Heart left ventricle (tissue), 16 donors: ENCODE measurements at places on chromosomes 4 and X. TPM values are rescaled to one million over a fixed set of nuclear protein-coding genes. Genes with fewer than 3 reads are reported as not detected.

Gene HTN1
- polyA plus RNA-seq: not detected

DNA sequence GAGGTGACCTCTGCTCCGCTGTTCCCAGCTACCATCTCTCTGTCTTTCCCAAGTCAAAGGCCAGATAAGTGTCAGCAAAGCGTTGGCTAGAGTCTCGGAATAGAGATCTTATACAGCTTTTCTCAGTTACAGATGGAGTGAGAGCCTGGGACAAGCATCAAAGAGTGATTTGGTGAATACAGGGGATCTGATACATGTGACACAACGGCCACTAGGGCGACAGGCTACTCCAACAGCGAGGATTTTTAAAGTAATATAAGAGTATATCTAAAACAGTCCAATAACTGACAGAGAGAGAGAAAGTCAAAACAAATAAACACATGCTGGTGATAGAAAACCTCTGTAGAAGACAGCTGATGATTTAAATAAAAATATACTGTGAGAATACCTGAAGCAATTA lies 433.1 kb upstream of the SMIM31 start:
- H3K27ac ChIP-seq: no peak overlapping the region
- H3K4me1 ChIP-seq: no peaks in the 10 kb centered on the region
- no peaks in the 10 kb centered on the region for H3K27me3 ChIP-seq
- H3K36me3 ChIP-seq: no peaks in the 10 kb centered on the region
- H3K4me3 ChIP-seq: no peak overlapping the region

DNA sequence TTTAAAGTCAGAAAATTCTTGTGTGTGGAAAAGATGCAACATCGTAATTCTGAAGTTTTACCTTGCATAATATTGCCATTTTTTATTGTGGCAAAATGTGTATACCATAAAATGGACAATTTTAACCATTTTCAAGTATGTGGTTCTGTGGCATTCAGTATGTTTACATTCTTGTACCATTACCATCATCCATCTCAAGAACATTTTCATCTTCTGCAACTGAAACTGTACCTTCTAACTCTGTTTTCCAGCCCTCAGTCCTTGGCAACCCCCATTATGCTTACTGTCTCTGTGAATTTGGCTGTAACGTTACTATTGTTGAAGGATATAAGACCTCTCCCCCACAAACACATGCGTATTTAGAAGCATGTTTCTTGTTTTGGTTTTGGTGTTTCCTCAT lies 123.2 kb downstream of the BMPR1B start:
- H3K27me3 ChIP-seq: no peaks in the 10 kb centered on the region
- no peaks in the 10 kb centered on the region for H3K36me3 ChIP-seq
- no peak for DNase-seq
- H3K27ac ChIP-seq: no peak overlapping the region

DNA sequence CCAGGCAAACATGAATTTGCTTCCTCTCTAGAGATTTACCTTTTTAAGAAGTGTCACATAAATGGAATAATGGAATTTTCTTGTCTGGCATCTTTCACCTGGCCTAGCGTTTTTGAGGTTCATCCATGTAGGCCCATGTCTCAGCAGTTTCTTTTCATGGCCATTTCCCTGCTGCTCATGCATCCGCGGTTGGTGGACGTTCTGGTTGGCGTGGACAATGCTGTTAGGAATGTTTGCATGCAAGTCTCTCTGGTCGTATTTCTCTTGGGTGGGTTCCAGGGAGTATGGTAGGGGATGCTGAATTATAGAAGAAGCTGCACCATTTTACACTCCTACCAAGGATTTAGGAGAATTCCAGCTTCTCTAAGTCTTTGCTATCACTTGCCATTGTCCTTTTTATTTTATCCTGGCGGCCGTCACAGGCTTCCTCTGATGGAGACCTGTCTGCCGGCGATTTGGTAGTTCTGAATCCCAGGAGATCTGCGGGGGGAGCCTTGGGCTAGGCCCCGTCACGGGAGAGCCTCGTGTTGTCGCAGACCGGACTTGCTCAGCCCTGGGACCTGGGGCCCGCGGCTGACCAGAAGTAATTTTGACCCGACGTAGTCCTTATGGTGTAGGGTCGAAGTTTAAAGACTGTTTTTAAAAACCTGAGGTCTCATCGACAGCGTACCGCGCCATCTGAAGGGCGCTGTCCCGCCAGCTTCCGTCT lies 56.9 kb upstream of the TADA2B start:
- H3K27me3 ChIP-seq: no peaks in the 10 kb centered on the region
- peak overlapping the region; percentile 96 for H3K27ac ChIP-seq
- peaks cover 56% of the 10 kb centered on the region for H3K4me1 ChIP-seq
- H3K36me3 ChIP-seq: no peaks in the 10 kb centered on the region

DNA sequence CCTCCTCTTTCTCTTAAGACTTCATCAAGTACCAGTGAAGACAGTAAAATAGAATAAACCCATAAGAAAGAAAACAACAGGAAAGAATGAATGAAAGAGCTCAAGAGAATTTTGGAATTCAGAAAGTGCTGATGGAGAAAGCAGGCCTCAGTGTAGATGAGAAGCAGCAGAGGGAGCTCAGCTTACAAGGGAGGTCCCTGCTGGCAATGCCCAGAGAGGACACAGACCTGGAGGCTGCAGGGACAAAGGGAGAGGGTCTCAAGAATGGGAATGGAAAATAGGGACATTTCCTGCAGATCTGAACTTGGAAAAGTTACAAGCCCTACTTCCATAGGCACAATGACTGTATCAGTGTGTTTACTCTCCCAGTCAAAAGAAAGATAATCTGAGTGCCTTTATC lies 64.5 kb upstream of the MAGEA10 start:
- no peaks in the 10 kb centered on the region for H3K36me3 ChIP-seq
- H3K27ac ChIP-seq: no peak overlapping the region
- DNase-seq: no peak
- no peak overlapping the region for H3K4me3 ChIP-seq
- H3K27me3 ChIP-seq: no peaks in the 10 kb centered on the region
- H3K4me1 ChIP-seq: no peaks in the 10 kb centered on the region

GRCh38 chrX:44174061-44174460 lies 169.4 kb downstream of the EFHC2 start:
- DNase-seq: no peak
- H3K4me1 ChIP-seq: no peaks in the 10 kb centered on the region
- H3K4me3 ChIP-seq: no peak overlapping the region
- H3K36me3 ChIP-seq: no peaks in the 10 kb centered on the region
- no peaks in the 10 kb centered on the region for H3K27me3 ChIP-seq
- no peak overlapping the region for H3K27ac ChIP-seq

DNA sequence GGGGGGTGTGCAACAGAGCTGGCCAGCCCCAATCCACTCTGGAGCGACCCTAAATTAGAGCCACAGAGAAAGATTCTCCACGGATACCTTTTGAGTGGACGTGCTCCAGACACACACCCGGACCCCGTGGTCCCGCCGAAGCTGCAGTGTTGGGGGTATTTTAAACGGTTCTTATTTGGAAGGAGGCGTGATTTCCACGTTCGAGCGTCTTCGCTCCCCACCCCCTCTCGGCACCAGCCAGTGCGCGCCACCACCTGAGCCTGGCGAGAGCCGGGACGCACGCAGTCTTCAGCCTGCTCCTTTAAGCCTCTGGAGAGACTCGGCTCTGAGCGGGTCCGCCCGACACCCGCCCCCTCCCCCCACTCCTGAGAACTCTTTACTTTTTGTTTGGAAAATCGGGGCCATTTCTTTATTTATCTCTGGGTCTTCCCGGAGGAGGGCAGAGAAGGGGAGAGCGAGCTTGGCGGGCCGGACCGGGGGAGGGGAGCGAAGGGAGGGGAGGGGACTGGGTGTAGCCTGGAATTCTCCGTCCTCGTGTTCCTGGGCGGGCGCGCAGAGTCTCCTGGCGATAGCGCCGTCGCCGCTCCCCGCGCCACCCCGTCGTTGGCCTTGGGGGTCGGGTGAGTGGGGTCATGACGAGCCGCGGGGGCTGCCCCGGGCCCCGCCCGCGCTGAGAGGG lies 668 bp upstream of the PTCHD1 start:
- H3K27ac ChIP-seq: no peak overlapping the region
- peak overlapping the region; percentile 12 for H3K4me3 ChIP-seq
- H3K4me1 ChIP-seq: no peaks in the 10 kb centered on the region
- H3K27me3 ChIP-seq: peaks cover 25% of the 10 kb centered on the region
- no peaks in the 10 kb centered on the region for H3K36me3 ChIP-seq

DNA sequence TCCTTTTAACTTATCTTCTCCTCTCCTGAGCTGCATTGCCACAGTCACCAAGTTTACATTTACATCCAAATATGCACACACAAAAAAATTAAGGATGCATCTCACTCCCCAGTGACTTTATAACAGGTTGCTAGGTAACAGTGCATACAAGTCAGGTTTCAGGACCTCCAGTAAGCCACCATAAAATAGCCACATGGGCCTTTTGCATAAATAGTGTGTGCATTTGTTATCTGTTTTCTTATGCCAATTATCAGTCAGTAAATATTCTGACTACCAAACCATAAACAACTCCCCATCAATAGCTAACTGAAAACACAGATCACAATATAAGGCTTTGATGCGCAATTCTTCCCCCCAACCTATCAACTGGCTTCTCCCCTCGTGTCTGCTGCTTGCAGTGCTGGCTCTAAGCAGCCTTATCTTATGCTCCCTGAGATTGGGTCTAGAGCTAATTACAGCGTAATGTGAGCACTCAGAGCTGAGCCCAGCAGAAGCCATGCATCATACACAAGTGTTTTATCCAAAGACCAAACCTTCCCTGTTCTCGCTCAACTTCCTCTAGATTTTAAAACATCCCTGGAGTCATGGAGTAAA lies 55.4 kb downstream of the ZNF827 start:
- no peak overlapping the region for H3K27ac ChIP-seq
- DNase-seq: no peak
- no peaks in the 10 kb centered on the region for H3K27me3 ChIP-seq
- no peak overlapping the region for H3K4me3 ChIP-seq
- H3K36me3 ChIP-seq: no peaks in the 10 kb centered on the region
- H3K4me1 ChIP-seq: peaks cover 65% of the 10 kb centered on the region

GRCh38 chrX:55490121-55490520 lies 473 bp upstream of the USP51 start:
- no peaks in the 10 kb centered on the region for H3K36me3 ChIP-seq
- no peak for DNase-seq
- no peaks in the 10 kb centered on the region for H3K27me3 ChIP-seq
- H3K4me3 ChIP-seq: peak overlapping the region; percentile 62
- H3K4me1 ChIP-seq: peaks cover 7% of the 10 kb centered on the region

DNA sequence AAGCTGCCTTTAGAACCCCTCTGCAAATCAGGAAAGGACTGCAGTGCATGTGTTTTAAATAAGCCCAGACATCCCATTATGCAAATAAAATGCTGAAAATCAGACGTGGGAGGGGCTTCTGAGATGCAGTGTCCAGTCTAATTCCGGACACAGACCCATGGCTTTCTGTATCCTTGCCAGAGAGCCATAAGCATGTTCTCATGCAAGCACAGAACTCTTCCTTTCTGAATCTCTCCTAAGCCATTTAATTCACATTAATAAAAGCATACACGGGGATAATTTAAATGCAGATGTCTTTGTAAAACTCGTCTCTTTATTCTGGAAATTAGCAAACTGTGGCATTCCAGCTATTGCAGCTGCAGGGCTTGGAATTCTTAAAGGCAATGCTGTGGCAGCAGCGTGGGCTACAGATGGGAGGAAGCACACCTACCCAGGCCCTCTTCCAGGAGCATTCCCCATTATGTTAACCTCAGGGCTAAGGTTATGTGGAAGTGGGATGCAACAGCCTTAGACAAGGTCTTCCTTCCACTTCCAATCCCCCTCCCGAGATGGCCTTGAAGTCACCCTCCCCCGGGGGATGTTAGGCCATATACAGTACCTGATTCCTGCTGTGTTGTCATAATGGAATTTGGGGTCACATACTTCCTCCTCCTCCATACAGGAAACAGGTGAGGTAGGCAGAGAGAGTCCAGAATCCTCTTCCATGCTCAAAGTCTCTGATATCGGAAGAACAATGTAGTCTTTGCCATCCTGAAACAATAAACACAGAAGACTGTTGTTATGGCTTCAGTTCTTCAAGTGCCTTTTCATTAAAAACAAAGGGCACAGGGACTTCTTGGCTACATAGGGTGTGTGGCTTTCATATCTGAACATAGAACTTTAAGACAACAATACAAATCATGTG lies 38.1 kb downstream of the KDR start:
- H3K4me1 ChIP-seq: peaks cover 23% of the 10 kb centered on the region
- H3K4me3 ChIP-seq: no peak overlapping the region

DNA sequence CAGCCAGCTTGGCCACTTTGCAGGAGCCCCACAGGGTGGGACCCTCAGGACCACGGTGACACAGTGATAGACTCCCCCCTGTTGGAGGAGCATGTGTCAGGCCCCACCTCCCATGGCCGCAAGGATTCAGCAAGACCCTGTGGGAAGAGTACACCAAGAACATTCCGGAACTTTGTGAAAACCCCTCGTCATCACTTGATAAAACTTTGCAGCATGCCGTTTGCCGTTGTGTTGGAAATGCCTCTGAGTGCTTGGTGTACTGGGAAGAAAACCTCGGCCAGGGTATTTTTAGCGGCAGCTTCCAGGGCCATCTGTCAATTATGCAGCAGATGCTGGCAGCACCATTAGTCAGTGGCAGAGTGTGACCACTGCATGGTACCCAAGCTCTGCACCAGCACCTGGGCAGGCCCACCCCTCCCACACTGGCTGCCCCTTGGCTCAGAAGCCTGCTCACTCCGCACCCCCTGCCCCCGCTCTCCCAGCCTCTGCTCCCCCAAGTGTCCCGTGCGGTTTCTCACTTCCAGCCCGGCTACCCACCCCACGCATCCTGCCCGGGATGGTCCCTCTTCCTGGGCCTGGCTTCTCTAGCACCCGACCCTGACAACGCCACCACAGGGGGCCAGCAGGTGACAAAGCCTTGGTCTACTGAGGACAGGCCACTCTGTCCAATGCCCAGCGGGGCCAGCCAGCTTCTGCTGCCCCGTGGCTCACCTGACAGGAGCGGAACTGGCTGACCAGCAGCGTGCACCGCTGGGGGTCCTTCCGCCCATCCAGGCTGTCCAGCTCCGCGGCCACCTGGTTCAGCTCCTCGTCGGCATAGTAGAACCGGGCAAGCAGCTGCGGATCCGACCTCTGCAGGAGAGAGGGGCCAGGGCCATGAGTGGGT lies 65.0 kb downstream of the ZFYVE28 start:
- H3K4me1 ChIP-seq: peaks cover 12% of the 10 kb centered on the region
- no peaks in the 10 kb centered on the region for H3K36me3 ChIP-seq
- H3K27me3 ChIP-seq: no peaks in the 10 kb centered on the region
- peak; percentile 59 for DNase-seq
- no peak overlapping the region for H3K27ac ChIP-seq

DNA sequence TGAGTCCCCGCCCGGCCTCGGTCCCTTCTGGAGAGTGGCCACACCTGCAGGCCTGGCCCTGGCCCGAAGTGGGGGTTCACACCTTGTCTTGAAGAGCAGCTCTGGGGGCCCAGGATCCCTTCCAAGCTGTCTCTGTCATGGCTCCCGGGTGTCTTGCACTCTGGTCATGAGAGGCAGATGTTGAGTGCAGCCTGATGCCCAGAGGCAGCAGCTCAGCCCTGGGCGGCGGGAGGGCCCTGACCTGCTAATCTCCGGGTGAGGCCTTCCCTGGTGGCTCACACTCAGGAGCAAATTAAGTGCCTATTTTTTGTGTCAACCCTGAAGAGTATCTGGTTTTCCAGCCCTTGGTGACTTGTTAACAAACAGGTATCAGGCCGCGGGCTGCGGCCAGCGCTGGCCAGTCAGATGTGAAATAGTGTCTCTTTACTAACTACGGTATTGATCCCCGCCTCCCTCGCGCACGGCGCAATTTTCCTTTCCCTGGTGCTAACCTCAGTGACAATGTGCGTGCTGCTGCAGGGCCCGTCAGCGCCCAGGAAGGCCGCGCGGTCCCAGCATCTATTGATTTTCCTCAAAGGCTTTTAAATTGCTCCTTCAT lies 24.2 kb downstream of the NKX1-1 start:
- no peaks in the 10 kb centered on the region for H3K4me1 ChIP-seq
- no peak overlapping the region for H3K4me3 ChIP-seq
- H3K36me3 ChIP-seq: peaks cover 24% of the 10 kb centered on the region
- no peak overlapping the region for H3K27ac ChIP-seq
- no peaks in the 10 kb centered on the region for H3K27me3 ChIP-seq
- DNase-seq: no peak
